ENCODE measurements at places on chromosomes 3 and 15. TPM values are rescaled to one million over a fixed set of nuclear protein-coding genes. Genes with fewer than 3 reads are reported as not detected.
A peak's percentile ranks its signal among the peaks of the same experiment; 100 is the strongest.

- no peak for DNase-seq
Measured at GRCh38 chr3:100966049-100966491, 27.2 kb downstream of the ABI3BP start.

- peak; percentile 92 for DNase-seq
Measured at GRCh38 chr3:46386205-46386604, 15.5 kb downstream of the CCR5 start.

Gene SOX14
- total RNA-seq = not detected

- DNase-seq = no peak
Measured at GRCh38 chr3:175411405-175411804, 552.3 kb downstream of the NAALADL2 start.

DNA sequence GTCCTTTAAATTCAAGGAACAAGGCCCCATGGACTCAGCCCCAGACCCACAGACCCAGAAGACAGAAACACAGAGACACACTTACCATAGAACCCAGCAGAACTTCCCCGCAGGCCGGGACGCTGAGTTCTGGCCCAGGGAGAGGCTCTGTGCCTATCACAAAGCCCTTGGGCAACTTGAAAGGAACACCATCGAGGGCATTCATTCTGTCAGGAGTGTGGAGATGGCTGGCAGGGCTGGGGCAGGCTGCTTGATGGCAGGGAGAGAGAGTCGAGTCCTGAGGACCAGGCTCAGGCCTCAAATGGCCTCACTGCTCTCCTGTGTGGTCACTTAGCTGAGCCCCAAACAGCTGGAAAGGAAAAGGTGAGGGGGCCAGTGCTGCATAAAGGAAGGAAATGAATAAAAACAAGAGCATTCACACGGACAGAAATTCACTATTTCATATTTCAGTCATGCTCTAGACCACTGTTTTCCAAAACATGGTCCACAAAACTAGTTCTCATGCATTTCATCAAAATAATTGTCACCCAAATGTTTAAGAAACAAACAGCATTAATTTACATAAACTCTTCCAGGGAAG lies 8.9 kb downstream of the UBAP1L start:
- no peak for DNase-seq

DNA sequence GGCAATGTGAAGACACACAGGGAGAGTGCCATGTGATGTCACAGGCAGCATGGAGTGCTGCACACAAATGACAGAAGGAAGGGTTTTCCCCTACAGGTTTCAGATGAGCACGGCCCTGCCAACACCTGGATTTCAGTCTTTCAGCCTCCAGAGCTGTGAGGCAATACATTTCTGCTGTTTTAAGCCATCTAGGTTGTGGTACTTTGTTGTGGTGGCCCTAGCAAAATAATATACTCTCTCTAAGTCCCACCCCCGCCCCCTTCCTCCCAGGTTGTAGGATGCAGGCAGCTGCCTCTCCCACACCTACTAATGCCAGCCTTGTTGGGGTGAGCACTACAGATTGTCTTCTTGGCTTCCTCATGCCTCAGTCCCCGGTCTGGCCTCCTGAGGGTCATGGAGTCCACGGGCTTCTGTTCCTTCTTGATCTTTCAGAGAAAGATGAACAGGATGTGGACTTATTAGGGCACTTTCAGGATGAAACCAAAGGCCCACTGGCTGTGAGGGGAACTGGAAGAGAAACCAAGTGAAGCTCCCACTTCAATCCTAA lies 180.0 kb downstream of the CD47 start:
- no peak for DNase-seq

DNA sequence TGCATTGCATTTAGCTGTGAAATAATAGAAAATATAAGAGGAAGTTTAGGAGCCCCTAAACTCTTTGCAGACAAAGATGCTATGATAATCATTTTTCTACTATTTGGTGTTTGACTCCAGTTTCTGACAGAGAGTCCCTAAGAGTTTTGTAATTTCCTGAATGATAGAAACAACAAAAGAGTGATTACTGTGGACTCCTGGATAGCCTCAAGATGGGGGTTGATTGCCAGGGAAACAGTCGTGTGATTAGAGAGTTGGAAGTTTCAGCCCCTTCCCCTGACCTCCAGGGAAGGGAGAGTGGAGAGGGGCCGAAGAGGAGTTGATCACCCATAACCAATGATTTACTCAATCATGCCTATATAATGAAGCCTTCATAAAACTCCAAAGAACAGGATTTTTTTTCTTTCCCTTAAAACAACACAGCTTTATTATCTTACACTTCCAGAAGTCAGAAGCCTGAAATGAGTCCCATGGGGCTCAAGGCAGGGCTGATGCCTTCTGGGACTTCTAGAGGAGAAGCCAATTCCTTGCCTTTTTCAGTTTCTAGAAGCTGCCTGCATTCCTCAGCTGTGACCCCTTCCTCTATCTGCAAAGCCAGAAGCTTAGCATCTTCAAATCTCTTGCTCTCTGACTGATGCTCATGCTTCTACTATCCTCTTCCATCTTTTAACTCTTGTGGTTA lies 292.3 kb upstream of the ZPLD1 start:
- no peak for DNase-seq

Gene RNF168
- 19.9 TPM for total RNA-seq

Gene CADM2
- under 0.01 TPM for total RNA-seq

Gene ALDH1L1
- not detected for total RNA-seq

DNA sequence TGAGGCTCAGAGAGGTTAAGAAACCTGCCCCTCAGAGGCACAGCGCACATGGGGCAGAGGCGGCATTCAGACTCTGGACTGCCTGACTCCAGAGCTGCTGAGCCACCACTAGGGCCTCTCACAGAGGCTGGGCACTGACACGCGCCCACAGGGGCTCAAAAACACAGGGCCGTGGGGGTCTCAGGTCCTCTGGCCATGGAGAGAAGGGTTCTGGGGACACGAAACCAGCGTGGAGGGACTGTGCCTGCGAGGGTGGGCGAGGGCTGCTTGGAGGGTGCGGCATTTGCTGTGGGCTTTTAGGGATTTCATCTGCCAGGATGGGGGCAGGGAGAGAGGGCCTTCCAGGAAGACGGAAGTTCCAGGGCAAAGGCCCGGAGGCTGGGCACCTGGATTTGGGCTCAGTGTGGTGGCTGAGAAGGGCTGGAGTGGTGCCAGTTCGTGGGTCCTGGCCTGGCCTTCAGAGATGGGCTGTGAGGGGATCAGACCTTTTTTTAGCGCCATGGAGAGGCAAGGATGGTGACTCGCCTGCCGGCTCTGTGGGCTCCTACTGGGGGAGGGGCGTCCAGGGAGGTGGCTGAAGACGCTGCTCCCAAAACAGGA lies 69.6 kb downstream of the EFCAB12 start:
- DNase-seq = no peak

Gene SMCO1
- total RNA-seq = not detected

DNA sequence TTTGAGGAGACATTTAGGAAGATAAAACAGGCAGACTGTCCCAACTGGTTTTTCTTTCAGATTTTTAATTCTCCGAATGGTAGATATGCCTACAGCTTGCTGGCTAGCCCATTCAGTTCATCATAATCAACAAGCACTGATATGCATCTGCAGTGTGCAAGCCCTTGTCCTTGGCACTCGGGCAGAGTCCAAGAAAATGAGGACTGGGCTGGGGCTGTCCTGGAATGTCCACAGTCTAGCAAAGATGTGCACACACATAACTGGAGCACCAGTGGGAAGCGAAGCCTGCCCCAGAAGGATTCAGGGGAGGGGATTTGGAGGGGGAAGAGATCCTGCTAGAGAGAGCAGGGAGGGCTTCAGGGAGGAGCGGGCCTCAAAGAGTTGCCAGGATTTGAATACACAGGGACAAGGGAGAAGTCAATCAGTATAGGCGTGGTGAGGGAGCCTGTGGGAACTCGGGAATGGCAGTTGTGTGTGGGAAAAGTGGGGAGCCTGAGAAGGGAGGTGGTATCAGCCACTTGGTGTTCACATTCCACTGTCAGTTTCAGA lies 8.7 kb downstream of the FAH start:
- DNase-seq = no peak

Gene SLC9C1
- total RNA-seq = not detected

DNA sequence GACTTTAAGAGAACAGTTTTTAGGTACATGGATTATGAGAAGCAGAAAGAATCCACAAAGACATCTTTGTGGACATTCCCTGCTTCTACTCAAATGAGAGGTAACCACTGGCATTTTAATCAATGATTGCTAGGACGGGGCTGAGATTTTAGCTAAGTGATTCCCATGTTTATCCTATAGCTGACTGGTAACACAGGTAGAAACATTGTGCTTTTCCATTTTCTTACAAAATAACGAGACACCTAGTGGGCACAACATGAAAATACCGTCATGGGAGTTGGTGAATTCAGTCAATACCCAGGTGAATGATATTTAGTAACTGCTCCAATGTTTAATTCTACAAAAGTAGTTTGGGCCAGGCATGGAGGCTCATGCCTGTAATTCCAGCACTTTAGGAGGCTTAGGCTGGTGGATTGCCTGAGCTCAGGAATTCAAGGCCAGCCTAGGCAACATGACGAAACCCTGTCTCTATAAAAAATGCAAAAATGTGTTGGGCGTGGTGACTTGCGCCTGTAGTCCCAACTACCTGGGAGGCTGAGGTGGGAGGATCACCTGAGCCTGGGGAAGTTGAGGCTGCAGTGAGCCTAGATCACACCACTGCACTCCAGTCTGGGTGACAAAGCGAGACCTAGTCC lies 37.2 kb upstream of the DENND4A start:
- DNase-seq = peak; percentile 14

- no peak for DNase-seq
Measured at GRCh38 chr3:61522060-61522459, 39.3 kb upstream of the PTPRG start.

Gene REC114
- total RNA-seq = not detected

Gene AADACL2
- not detected for total RNA-seq

DNA sequence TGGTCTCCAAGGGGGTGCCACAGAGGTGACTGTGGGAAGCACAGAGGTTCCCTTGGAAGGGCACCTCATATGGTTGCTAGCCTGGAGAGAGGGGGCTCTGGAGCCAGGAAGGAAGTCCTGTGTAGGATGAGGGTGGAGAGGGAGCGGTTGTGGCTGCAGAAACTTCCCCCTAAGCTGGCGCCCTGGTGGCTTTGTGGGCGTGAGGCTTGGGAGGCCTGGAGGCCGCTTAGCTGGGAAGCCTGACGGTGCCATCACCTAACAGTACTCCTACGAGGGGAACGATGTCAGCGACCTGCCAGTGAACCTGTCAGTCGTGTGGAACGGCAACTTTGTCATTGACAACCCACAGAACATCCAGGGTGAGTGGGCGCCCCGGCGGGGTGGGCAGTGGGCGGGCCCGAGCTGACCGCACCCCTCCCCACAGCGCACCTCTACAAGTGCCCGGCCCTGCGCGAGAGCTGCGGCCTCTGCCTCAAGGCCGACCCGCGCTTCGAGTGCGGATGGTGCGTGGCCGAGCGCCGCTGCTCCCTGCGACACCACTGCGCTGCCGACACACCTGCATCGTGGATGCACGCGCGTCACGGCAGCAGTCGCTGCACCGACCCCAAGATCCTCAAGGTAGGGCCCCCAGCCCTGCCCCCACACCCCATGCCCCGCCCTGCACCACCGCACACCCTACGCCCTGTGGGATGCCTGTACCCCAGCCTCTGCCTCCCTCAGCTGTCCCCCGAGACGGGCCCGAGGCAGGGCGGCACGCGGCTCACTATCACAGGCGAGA lies 31.0 kb downstream of the PLXNA1 start:
- no peak for DNase-seq

Gene CACNA2D3
- total RNA-seq = 11.2 TPM

Gene MORC1
- not detected for total RNA-seq

- DNase-seq = no peak
Measured at GRCh38 chr3:57110798-57111197, 50.3 kb downstream of the SPATA12 start.

DNA sequence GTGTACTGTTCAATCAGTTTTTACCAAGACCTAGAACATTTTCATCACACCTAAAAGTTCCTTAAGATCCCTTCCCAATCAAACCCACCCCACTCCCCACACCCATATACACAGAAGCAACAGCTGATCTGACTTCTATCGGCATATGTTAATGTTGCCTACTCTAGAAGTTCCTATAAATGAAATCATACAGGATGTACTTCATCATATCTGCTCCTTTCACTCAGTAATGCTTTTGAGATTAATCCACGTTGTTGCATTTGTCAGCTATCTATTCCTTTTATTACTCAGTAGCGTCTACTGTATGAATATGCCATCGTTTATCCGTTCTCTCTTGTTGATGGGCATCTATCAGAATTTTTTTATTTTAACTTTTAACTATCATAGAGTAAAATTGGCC lies 14.3 kb upstream of the FILIP1L start:
- no peak for DNase-seq

DNA sequence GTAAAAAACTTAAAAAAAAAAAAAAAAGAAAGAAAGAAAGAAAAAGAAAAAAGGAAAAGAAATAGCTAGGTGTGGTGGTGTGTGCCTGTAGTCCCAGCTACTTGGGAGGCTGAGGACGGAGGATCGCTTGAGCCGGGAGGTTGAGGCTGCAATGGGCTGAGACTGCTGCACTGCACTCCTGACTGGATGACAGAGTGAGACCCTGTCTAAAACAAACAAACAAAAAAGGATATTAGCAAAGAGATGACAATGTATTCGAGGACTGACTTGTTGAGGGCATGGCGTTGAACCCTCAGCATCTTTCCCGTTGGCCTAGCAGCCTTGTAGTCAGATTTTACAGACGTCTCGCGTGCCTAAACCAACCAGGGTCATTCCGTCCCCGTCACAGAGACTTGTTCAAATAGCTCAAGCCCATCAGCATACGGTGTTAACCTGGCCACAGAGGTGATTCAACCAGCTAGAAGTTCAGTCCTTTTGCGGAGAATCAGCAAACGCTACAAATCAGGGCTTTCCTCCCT lies 528 bp upstream of the NIT2 start:
- DNase-seq = no peak

DNA sequence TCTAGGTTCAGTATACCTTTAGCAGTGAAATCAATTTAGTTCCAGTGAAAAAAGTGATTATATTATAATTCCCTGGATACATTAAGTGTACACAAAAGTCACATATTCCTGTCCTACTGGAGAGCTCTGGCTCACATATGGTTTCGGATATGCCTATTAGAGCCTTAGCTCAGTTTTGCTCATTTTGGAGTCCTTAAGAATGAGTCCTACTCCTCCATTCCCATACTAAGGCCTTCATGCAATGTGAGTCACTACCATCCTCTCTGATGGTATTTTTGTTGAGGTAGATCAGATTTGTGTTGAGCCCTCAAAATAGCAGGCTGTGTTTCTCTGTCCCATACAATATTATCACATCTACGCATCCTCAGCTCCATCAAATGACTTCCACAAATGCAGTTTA lies 294.2 kb upstream of the COL8A1 start:
- DNase-seq = peak; percentile 47

GRCh38 chr3:5004319-5005152 lies 25.3 kb downstream of the BHLHE40 start:
- DNase-seq = no peak

Data from RPMI7951 (cell line).